ENCODE measurements at places on chromosomes 6 and 20.

DNA sequence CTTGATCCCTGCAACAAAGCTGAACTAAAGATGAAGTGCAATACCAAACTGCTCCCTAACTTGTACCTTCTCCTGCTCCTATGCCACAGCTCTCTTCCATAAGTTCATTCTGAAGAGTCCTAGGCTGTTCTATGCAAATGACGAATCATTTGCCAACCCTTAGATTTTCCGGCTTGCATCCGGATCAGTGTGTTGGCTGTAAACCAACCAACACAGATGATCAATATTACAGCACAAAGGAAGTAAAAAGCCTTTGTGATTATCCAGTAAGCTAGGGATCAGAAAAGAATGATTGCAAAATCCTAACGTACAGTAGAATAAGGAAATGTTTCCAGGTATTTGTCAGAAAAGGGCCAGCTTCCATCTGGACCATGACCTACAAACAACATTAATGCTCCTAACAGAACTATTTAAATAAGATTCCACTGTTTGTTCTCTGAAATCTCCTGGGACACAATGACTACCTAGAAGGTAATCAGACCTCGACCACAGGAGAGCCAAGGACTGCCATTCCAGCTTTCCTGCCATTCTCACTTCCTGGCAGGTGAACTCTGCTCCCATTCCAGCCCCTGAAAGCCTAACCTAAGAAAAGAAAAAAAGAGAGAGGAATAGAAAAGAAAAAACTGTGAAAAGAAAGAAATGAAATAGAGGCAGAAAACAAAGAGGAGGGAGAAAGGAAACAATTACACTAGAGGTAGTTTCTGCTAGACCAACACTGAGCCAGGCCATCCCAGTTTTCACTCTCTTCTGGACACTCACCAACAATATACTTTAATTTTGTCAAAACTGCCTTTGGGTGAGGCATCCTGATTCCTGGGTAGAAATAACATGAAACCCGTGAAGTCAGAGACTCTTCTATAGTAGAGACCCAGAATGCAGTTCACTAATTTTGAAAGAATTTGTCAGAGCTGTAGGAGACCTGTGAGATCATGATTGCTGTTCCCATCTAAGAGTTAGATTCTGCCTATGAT is 19.7 kb downstream of the GMDS start:
- no peaks in the 10 kb centered on the region for H3K27me3 ChIP-seq
- no peak overlapping the region for H3K27ac ChIP-seq
- no peaks in the 10 kb centered on the region for H3K36me3 ChIP-seq
- DNase-seq: no peak
- H3K4me1 ChIP-seq: peaks cover 7% of the 10 kb centered on the region

GRCh38 chr6:77633993-77634715 is 18.7 kb upstream of the MEI4 start:
- no peaks in the 10 kb centered on the region for H3K4me1 ChIP-seq
- H3K4me3 ChIP-seq: no peak overlapping the region
- DNase-seq: no peak
- H3K27me3 ChIP-seq: no peaks in the 10 kb centered on the region
- no peak overlapping the region for H3K27ac ChIP-seq
- H3K36me3 ChIP-seq: no peaks in the 10 kb centered on the region

DNA sequence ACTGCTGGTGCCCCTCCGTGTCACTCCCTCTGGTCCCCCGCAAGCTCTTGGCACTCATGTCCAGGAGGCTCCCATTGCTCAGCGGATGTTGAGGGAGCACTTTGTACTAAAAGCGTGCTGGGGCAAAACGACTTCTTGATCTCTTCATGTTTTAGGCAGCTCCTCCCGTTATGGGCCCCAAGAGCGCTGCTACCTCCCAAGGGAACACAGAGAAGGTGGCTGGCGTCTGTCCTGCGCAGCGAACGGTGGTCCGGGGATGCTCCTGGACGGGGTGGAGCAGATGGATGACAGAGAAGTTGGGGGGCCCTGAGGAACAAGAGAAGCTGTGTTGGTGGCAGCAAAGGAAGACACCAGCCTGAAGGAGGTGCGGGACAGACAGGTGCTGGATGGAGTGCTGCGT is 99.8 kb downstream of the TMEM242 start:
- H3K27ac ChIP-seq: no peak overlapping the region
- no peaks in the 10 kb centered on the region for H3K36me3 ChIP-seq
- H3K4me3 ChIP-seq: no peak overlapping the region
- no peak for DNase-seq
- peaks cover 41% of the 10 kb centered on the region for H3K4me1 ChIP-seq
- no peaks in the 10 kb centered on the region for H3K27me3 ChIP-seq

DNA sequence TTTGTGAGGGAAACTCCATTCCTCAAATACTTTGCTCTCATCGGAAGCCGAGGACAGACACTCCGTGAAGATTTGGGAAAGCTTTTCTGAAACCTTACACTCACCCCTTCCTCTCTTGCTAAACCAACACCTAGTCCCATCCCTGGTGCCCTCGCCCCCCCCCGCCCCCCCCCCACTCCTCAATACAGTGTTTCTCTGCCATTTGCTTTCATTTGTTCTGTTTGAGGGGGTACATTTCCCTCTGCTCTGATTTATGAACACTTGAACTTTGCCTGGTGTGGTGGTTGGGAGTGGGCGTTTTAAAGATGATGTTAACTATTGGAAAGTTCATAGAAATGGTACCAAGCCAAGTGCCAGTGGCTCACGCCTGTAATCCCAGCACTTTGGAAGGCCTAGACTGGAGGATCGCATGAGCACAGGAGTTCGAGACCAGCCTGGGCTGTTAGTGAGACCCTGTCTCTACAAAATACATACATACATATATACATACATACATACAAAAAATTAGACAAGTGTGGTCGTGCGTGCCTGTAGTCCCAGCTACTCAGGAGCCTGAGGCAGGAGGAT is 1.1 kb downstream of the RAB32 start:
- H3K27ac ChIP-seq: no peak overlapping the region
- peaks cover 3% of the 10 kb centered on the region for H3K27me3 ChIP-seq
- no peak for DNase-seq
- no peaks in the 10 kb centered on the region for H3K36me3 ChIP-seq
- H3K4me1 ChIP-seq: no peaks in the 10 kb centered on the region
- no peak overlapping the region for H3K4me3 ChIP-seq

GRCh38 chr6:137227871-137228302 is 8.7 kb upstream of the IFNGR1 start:
- no peak overlapping the region for H3K27ac ChIP-seq
- DNase-seq: no peak
- H3K36me3 ChIP-seq: no peaks in the 10 kb centered on the region
- no peaks in the 10 kb centered on the region for H3K27me3 ChIP-seq
- peaks cover 34% of the 10 kb centered on the region for H3K4me1 ChIP-seq
- H3K4me3 ChIP-seq: no peak overlapping the region

- H3K4me3 ChIP-seq: no peak overlapping the region
- no peak for DNase-seq
- no peak overlapping the region for H3K27ac ChIP-seq
- no peaks in the 10 kb centered on the region for H3K36me3 ChIP-seq
- H3K4me1 ChIP-seq: no peaks in the 10 kb centered on the region
Observed at GRCh38 chr6:3625149-3625979, 126.1 kb downstream of the PXDC1 start.

GRCh38 chr6:89818977-89819335 is 638 bp downstream of the MDN1 start:
- H3K27ac ChIP-seq: peak overlapping the region; percentile 74
- H3K27me3 ChIP-seq: no peaks in the 10 kb centered on the region
- peaks cover 7% of the 10 kb centered on the region for H3K4me1 ChIP-seq
- H3K36me3 ChIP-seq: no peaks in the 10 kb centered on the region
- peak overlapping the region; percentile 89 for H3K4me3 ChIP-seq
- no peak for DNase-seq

All from effector memory CD4-positive, alpha-beta T cell (primary cell).